NCI-H524 treated with DMSO at 0.1 percent for 48 hours (cell line): ENCODE measurements at places on chromosomes 7 and 10.

GRCh38 chr7:158039270-158039669 is 548.4 kb downstream of the PTPRN2 start:
- DNase-seq: no peak

- no peak for DNase-seq
These were observed 263.6 kb upstream of the LRGUK start for GRCh38 chr7:133863362-133864061.

DNA sequence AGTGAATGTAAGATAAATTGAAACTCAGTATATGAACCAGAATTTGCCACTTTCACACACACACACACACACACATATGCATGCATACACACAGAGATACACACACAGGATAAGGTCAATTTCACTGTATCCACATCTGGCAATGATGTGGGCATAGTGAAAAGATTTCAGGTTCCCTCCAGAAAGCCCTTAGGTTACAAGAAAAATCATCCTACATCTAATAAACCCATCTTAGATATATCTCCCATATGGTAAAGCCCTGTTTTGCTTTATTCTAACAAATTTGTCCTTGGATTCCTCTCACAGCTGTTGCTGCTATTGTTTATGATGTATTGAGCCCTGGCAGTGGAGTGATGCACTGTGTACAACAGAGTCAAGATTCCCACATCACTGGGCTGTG is 27.9 kb upstream of the DLX6 start:
- DNase-seq: no peak

GRCh38 chr10:86244297-86245014 is 122.1 kb downstream of the GRID1 start:
- DNase-seq: no peak

DNA sequence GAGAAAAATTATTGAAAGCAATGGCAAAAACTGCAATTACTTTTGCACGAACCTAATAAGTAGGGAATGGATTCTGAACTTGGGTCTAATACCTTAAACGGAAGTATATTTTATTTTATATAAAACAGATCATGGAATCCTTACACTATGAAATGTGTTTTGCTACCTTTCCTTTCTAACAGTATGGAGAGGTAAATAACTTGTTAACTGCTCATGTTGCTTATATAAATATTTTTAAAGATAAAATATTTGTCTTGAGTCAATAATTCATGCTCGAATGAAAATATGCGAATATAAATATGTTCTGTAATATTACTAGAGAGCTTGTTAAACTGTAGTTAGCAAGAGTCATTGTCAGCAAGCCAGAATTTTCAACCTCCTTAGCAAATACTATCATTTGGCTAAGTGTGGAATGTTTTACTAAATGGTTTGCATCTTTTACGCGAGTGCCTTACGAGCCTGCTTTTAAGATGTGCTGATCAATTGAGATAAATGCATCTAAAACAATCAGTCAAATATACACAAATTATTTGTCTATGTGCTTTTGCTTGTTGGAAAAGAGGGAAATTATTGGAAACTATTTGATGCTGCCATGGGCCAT is 5.9 kb downstream of the GNAT3 start:
- DNase-seq: no peak

- peak; percentile 40 for DNase-seq
These were observed 2.4 kb downstream of the ZNF467 start for GRCh38 chr7:149770728-149771636.

GRCh38 chr10:13633689-13634088 is 46.9 kb downstream of the PRPF18 start:
- DNase-seq: no peak

DNA sequence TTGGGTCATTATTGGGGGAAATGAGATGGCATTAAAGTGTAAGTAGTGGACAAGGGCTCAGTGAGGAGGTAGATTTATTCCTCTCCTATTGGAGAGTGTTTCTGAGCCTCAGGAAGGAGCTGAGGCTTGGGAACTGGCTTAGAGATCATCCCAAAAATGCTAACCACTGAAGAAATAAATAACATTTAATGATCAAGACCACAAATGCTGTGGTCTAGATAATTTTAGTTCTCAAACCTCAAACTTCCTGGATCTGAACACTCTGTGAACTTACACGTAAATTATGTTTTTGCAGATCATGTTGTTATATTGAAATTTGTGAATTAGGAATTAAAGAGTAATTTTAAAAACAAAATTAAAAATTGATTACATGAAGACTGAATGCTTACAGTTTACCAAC is 27.3 kb downstream of the MDFIC start:
- DNase-seq: no peak

DNA sequence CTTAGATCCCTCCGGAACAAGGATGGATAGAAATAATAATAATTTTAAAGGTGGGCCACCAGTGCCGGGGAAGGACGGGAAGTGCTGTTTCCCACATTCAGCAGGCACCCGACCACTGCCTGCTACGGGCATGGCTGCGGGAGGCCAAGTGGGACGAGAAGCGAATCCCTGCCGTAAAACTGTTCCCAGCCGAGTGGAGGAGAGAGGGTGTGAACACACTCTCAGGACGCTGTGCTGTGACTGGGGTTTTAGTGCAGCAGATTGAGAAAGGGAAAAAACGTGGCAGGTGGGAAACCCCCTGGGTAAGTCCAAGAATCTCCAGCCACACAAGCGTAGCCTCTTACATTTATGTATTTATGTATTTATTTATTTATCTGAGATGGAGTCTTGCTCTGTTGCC is 158.8 kb downstream of the DNAJB6 start:
- DNase-seq: no peak

- no peak for DNase-seq
These were observed 29.4 kb downstream of the C10orf105 start for GRCh38 chr10:71690094-71690720.

DNA sequence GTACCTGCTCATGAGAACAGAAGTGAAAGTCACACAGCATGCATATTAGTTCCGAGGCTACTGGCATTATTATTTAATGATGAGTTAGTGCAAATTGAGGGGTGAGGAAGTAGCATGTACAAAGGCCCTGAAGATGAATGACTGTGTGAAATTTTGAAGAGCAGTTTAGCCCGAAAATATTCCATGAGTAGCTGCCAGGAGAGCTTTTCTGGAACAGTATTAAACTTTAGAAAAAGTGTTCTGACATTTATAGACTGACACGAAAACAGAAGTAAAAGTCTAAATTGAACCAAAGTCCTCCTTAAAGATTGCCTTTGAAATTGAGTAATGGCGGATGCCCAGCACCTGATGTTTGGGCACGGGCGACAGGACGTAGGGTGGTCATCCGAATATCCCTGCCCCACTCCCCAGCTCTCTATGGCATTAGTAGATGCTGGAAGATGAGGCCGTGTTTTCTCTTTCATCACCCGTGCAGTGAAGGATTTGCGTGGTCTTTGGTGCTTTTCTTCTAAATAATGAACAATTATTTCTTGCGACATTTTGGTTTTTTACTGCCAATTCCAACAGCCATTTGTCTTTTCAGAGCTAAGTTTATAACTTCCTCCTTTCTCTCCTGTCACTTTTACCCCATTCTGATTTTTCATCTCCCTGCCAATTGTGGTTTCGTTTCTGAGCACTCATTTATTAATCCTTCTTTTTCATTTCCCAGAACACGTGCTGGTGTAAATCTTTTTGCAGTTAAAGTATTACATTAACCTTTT is 192.6 kb downstream of the MGMT start:
- DNase-seq: no peak

DNA sequence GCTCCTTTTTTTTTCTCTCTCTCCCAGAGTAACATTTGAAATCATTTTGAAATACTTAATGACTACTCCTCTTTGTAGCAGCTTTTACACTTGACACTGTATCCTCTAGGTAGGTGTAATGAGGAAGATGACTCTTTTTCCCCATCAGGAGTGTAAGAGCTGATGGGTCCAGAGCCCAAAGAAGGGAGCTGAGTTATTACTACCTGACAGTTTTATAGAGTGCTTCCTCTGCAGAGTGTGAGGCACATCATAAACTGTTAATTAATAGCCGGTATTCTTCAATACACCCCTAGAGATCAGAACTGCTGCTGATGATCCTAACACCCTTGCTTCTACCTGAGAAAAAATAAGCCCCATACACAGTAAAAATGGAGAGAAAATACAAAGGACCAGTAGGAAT is 279.8 kb upstream of the SEMA3A start:
- no peak for DNase-seq

DNA sequence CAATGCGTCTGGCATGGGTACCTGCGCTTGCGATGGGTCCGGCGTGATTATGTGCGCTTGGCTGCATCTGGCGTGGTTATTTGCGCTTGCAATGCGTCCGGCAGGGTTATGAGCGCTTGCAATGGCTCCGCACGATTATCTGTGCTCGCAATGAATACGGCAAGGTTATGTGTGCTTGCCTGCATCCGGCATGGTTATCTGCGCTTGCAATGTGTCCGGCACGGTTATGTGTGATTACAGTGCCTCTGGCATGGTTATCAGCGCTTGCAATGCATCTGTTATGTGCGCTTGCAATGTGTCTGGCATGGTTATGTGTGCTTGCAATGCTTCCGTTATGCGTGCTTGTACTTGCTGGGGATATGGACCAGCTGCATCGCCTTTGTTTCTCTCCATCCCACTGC is 37.7 kb downstream of the RBAK start:
- no peak for DNase-seq
